Spleen (tissue), 13 donors: ENCODE measurements at places on chromosomes 6 and 20. TPM values are rescaled to one million over a fixed set of nuclear protein-coding genes. Genes with fewer than 3 reads are reported as not detected.

- no peak for DNase-seq
These were observed 705 bp downstream of the ZSCAN23 start for GRCh38 chr6:28442586-28442985.

DNA sequence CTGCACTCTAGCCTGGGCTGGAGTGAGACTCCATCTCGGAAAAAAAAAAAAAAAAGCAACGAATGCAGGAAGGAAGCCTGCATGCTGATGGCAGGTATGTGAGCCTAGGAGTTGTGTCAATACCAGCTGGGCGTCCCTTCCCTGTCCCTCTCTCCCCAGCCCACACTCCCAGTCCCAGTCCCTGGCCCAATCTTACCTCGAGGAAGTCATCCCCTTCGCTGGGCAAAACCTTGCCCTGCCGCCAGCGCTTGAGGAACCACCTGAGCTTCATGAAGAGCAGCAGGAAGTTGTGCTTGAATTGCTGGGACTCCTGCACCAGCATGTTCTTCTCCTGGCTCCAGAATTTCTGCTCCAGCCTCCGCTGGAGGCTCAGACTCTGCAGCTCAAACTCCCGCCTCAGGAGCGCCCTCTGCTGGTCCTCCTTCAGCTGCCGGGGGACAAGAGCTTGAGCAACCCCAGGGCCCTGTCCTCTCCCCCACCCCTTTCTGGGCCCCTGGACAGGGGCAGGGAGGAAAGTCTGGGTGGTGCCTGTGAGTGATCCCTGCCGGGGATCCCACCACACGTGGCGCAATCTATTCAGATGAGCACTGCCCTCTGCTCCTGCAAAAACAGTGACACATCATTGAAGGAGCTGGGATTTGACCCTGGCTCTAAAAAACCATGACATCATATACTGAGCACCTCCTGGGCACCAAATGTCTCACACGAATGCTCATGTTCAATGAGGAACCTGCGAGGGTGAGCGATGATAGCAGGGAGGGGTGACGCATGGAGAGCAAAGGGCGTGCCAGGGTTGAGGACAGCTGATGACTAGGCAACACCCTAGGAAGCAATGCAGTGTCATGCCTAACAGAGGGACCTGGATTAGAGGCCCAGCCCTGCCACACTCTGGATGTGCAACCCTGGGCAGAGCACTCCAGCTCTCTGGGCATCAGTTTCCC, 35.0 kb upstream of the DSN1 start:
- DNase-seq = peak; percentile 92

- no peak for DNase-seq
These were observed 120.7 kb upstream of the FOXQ1 start for GRCh38 chr6:1191141-1191630.

GRCh38 chr6:3001773-3002293, 2.1 kb downstream of the NQO2 start:
- DNase-seq = no peak

- DNase-seq = no peak
These were observed 493.3 kb upstream of the MARCKS start for GRCh38 chr6:113363866-113364265.

GRCh38 chr6:149935246-149935645, 6.6 kb upstream of the ULBP2 start:
- DNase-seq = no peak

- DNase-seq = no peak
These were observed 41.2 kb downstream of the ME1 start for GRCh38 chr6:83389606-83390005.

GRCh38 chr6:168157272-168158212, 78.5 kb upstream of the FRMD1 start:
- DNase-seq = no peak

DNA sequence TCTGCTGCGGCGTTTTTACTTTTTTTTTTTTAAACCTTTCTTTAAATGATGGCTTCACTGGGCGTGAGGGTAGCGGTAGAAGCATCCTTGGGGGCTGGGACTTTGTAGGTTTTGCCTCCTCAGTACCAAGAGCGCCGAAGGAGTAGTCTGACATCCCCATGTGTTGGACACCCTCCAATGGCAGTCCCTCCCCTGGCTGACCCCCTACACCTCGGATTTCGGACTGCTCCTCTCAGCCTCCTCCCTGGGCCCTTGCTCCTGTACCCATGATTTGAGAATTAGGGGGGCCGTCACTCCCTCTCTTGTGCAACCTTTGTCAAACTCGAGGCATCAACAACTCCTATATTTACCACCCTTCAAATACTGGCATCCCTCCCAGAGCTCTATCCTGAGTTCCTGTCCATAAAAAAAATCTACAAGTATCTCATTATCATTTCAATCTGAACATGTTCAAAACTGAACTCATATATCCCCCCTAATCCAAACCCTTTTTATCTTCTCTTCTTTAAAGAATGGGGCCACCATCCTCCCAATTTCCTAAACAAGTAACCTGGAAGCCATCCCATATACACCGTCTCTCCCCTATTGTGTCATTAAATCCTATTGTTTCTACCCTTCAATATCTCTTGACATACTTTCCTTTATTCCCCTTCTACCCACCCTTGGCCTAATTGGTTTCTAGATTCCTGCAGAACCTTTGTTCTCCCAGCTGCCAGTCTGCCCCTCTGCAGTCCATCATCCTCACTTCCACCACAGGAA, 1.2 kb upstream of the ARFGEF3 start:
- no peak for DNase-seq

DNA sequence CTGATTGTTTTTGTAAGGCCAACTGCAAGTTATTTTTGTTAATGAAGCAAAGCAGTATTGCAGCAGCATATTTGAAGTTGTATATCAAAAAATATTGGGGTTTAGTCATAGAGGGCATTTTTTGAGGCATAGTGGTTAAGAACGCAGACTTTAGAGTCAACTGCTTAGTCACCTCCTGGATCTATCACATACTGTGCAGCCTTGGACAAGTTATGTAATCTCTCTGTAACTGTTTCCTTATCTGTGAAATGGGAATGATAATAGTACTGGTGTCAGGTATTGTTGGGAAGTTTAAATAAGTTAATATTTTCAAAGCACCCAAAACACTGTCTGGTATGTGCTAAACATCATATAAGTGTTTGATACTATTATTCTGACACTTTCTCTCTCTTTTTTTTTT, 27.2 kb upstream of the EFHC1 start:
- DNase-seq = no peak

DNA sequence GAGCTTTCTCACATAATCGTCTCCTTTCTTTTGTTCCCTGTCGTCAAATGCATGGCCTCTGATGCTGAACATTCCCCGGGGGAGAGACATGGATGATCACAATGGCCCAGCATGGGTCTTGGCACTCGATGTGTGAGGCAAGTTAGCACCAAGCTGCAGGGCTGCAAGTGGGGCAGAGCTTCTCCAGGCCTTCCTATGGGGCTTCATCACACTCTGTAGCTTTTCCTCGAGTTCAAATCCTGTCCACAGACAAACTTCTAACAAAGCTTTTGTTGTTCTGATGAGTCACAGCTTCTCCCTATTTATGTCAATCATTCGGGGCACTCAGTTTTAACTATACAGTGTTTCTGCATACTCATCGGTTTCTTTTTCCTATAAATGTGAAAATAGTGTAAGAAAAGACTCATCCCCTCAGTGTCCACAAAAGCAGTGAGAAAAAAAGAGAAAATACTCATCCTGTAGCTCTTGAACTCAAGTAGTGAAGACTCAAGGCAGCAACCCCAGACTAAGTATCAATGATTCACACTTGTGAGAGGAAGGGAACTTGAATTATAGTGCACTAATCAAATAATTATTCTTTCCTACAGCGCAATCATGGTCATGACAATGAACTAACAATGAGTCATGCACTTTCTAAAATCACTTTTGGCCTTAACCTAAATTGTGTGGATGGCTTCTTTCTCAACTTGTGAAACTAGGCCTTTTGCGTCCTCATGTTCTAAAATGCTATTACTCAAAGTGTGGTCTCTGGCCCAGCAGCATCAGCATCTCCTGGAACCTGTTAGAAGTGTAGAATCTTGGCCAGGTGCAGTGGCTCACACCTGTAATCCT, 68.4 kb upstream of the NOX3 start:
- no peak for DNase-seq

DNA sequence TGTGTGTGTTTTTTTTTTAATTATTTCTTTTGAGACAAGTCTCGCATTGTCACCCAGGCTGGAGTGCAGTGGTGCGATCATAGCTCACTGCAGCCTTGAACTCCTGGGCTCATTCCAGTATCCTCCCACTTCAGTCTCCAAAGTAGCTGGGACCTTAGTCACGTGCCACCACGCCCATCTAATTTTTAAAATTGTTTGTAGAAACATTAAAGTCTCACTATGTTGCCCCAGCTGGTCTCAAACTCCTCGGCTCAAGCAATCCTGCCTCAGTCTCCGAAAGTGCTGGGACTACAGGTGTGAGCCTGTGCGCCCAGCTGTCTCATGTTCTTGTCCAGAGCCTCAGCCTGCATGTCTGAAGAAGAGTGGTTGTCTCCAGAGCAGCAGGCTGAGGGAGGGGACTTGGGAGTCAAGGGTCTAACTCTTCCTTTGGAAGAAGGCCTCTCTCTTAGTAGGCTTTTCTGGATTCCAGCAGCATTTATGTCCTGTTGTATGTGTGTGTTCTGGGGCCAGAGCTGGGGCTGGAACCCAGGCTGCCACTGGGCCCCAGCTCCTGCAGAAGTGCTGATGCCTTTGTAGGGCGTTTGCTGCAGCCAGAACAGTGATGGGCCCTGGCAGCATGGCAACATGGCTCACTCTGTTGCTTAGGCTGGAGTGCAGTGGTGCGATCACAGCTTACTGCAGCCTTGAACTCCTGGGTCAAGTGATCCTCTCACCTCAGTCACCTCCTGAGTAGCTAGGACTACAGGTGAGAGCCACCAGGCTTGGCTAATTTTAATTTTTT, 5.4 kb downstream of the DNMT3B start:
- no peak for DNase-seq

GRCh38 chr20:474581-474980, 12.2 kb upstream of the TBC1D20 start:
- DNase-seq = no peak

- DNase-seq = no peak
These were observed 146.2 kb upstream of the SMLR1 start for GRCh38 chr6:130681028-130681427.

HTR1E gene
- not detected for total RNA-seq

ANKRD66 gene
- total RNA-seq = not detected

SAMD10 gene
- total RNA-seq = 8.9 TPM

NR2E1 gene
- total RNA-seq = not detected

DSE gene
- total RNA-seq = 60.0 TPM

NNAT gene
- not detected for total RNA-seq

SULF2 gene
- total RNA-seq = 12.8 TPM

HCRTR2 gene
- total RNA-seq = not detected
